AG08395 (cell line): ENCODE measurements at places on chromosomes 3 and 15.

DNA sequence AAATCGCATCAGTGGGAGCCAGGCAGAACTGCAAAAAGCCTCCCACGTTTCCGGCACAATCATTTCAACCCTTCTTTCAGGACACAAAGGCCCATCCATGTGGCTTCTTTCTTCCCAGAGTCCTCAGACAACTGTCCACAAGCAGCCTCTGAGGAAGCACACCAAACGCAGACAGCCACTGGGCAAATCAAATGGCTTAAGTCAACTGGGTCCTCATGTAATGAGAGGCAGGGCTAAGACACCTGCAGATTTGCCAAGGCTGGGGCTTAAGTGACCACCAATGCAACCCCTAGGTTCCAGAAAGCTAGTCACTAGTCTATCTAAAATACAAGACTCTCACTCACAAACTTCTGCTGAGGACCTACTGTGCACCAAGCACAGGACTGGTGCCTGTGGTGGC is 8.0 kb downstream of the OSBPL10 start:
- DNase-seq: no peak

DNA sequence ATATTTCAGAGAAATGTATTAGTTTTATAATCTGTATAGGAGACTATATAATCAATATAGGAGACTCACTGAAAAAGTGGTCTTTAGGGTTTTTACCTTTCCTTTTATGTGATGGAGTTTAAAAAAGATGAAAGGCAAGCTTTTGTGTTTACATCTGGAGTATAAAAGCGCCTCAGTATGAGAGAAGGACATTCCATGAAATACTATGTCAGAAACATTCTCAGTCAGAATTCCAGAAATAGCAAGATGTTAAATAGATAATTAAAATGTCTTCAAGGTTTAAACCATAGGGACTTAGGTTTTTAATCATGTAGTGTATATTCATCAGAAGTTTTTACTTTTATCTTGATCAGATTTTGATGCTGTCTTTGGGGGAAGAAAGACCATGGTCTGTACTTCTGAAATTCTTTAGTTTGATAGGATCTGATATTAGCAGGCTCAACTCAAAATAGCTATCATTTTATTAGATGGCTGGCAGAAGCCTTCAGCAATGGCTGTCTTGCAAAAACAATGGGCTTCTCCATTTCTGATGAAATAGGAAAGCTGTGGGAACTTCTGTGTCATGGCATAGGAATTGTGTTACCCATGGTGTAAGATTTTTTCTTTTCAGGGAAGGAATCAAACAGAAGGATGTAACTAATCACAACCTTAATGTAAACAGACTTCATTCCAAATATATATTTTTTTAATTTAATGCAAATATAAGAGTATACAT is 209.6 kb upstream of the PLSCR5 start:
- peak; percentile 32 for DNase-seq

DNA sequence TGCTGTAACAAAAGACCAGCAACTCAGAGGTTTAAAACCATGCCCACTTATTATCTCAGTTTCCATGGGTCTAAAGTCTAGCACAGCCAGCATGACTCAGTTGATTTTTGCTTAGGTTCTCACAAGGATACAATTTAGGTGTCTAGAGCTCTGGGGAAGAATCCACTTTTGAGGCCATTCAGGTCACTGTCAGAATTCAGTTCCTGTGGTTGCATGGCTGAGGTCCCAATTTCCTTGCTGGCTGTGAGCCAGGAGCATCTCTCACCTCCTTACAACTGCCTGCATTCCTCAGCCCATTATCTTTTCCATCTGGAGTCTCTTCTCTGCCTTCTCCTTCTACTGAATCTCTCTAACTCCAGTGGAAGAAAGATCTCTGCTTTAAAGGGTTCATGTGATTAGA is 240.5 kb upstream of the CFAP20DC start:
- no peak for DNase-seq

DNA sequence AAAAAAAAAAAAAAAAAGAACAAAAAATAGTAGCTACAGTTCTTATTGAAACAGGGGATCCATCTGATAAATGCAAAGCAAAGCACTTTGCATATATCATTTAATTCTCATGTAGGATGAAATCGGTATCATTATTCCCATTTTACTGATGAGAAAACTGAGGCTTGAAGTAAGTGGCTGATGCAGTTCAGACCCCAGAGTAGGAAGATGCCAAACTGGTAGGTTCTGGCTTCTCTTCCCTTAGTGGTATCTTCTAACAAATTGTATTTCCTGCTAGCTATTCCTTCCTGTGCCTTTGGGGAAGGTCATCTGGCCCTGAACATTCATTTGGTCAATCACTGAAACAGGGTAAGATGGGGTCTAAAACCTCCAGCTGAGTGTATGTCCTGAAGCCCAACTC is 21.9 kb downstream of the PIF1 start:
- no peak for DNase-seq

- DNase-seq: no peak
These were observed 57.5 kb downstream of the MFSD1 start for GRCh38 chr3:158859362-158859761.

GRCh38 chr3:131107637-131108433 is 81.2 kb downstream of the NEK11 start:
- DNase-seq: peak; percentile 4

GRCh38 chr15:75171408-75171807 is 30.3 kb upstream of the C15orf39 start:
- peak; percentile 59 for DNase-seq

- DNase-seq: no peak
These were observed 44.7 kb downstream of the CEP152 start for GRCh38 chr15:48766196-48766595.

- DNase-seq: no peak
These were observed 56.1 kb upstream of the CMTM7 start for GRCh38 chr3:32335365-32336112.

- DNase-seq: no peak
These were observed 54.1 kb upstream of the TIPARP start for GRCh38 chr3:156620260-156620659.

- DNase-seq: peak; percentile 25
These were observed 52.9 kb downstream of the BSN start for GRCh38 chr3:49607105-49607591.

DNA sequence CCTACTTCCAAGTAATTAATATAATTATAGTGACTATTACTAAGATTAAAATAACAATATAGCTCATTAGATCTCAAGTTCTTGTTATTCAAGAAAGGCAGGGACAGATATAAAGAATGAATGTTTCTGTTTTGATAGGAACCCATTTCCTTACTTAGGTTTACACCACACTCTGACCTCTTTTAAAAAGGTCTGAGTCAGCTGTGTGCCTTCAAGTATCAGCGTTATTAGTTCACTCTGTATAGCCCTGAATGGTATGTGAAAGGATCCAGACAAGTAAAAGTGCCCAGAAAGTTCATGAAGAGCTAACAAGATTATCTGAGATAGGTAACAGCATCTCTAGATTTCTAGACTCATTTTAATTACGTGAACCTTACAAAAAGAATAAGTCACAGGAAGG is 28.9 kb downstream of the PDCD10 start:
- DNase-seq: no peak

DNA sequence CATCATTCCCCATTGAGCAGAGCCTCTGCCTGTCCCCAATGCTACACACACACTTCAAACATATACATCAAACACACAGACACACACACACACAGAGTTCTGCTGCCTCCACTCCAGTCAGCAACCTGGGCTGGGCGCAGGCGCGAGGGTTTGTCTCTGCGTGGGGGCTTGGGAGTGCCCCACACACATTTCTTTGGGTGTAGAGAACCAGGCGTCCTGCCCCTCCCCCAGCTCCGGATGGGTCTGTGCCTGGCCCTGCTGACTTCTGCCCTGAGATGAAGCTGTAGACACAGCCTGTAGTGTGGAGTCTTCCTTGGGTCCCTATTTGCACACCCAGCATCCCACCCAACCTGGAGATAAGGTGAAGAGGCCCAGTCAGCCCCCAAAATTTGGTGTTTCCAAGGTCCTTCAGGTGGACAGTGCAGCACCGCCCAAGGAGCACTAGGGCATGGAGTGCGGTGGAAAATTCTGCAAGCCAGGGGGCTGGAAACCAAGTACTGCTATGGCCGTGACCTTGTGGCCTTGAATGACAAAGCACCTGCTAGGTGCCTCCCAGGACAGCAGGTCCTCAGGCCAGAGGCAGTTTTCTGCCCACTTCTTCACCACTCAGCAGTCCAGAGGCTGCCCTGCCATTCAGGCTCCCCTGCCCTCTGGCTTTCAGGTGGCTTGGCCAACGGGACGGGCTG is 26.8 kb downstream of the FBXW12 start:
- DNase-seq: no peak

DNA sequence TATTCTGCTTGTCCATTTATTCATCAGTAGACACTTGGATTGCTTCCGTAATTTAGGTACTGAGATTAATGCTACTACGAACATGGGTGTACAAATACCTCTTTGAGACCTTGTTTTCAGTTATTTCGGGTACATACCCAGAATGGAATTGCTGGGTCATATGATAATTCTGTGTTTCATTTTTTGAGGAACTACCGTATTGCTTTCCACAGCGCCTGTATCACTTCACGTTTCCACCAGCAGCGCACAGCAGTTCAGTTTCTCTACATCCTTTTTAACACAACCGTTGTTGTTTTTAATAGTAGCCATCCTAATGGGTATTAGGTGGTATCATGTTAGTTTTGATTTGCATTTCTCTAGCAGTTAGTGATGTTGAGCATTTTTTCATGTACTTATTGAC is 9.5 kb downstream of the PAK2 start:
- DNase-seq: no peak

- DNase-seq: peak; percentile 12
These were observed 511.9 kb downstream of the GBE1 start for GRCh38 chr3:81249540-81250029.

GRCh38 chr3:31922962-31923361 is 58.1 kb downstream of the OSBPL10 start:
- DNase-seq: no peak

GRCh38 chr3:79810092-79810491 is 42.3 kb upstream of the ROBO1 start:
- no peak for DNase-seq

- DNase-seq: no peak
These were observed 13.6 kb upstream of the WNT5A start for GRCh38 chr3:55500555-55501330.

DNA sequence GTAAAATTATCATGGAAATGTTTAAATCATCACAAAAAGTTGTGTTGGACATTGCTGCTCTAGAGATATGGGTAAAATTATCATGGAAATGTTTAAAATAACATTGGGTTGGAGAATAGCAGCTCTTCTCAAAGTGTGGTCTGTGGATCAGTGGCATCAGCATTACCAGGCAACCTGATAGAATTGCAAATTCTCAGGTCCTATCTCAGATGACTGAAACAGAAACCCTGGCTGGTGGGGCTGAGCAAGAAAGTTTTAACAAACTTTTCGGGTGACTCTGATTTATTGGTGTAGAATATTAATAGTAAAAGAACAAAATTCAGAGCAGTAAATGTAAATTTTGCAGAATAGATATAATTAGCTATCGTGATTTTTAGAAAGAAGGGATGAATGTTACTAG is 28.9 kb downstream of the NXPE3 start:
- no peak for DNase-seq

- no peak for DNase-seq
These were observed 17.9 kb downstream of the VIPR1 start for GRCh38 chr3:42520336-42520735.

GRCh38 chr15:33360886-33361285 is 50.1 kb downstream of the RYR3 start:
- DNase-seq: no peak

- DNase-seq: no peak
These were observed 37.4 kb downstream of the GHSR start for GRCh38 chr3:172410702-172411477.

DNA sequence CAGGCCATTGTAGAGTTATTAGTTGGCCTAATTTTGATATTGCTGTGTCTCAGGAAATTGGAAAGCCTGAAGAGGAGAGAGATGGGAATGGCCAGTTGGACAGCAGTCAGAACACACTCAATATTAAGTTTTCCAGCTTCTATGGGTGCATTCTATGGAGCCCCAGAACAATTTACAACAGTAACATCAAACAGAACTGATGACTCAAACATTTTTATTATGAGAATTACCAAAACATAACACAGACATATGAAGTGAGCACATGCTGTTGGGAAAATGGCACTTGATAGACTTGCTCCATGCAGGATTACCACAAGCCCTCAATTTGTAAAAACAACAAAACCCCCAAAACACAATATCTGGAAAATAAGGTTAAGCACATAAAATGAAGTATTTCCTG is 104.3 kb downstream of the GADL1 start:
- DNase-seq: no peak

GRCh38 chr3:195863121-195864061 is 45.0 kb downstream of the TNK2 start:
- DNase-seq: peak; percentile 93

DNA sequence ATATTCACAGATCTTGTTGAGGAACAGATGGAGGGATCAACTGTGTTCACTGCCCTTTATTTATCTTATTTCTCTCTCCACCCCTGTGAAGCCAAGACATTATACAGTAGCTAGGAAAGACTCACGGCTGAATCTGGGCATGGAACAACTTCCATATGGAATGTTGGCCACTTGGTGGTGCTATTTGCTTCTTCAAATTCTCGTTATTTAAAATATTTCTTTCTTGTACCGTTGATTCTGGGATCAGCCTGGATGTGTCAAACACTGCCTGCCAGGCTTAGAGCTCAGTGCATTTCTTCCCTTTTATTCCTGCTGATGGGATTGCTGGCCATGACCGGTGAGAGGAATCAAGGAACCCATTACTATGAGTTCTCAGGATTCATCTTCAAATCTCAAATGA is 17.5 kb upstream of the GASK1A start:
- DNase-seq: peak; percentile 72

- no peak for DNase-seq
These were observed 1042.3 kb downstream of the TBL1XR1 start for GRCh38 chr3:176155012-176155411.

GRCh38 chr3:111725706-111726105 is 130.6 kb upstream of the ZBED2 start:
- DNase-seq: no peak

DNA sequence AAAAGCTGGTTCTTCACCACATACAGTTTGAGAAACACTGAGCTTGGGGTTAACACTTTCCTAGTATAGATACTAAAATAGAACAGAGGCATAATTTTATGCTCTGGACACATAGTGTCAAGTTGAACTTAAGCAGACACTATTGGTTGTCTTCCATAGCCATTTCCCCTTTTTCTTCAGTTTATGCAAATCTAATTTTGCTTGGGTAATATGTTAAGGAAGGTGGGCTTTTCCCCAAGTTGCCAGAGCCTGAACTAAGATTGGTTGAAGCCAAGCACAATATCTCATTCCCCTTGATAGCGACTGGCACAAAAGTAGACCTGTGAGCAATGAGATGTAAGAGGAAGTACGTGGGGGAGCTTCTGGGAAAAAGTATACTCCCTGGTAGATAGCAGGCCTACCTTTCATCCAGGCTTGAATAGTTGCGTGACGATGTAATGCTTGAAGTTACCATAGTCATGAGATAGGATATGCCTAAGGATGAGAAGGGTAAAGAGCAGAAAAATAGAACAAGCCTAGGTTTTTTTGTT is 4.5 kb upstream of the POPDC2 start:
- no peak for DNase-seq

- no peak for DNase-seq
These were observed 60.1 kb upstream of the OSTN start for GRCh38 chr3:191138937-191139336.

- no peak for DNase-seq
These were observed 44.2 kb upstream of the PLXNA1 start for GRCh38 chr3:126938520-126939337.

- DNase-seq: no peak
These were observed 72.3 kb downstream of the CORO2B start for GRCh38 chr15:68650901-68651709.

GRCh38 chr3:11829416-11829815 is 17.3 kb downstream of the TAMM41 start:
- no peak for DNase-seq

GRCh38 chr15:84099181-84099580 is 136.4 kb upstream of the GOLGA6L4 start:
- DNase-seq: no peak
